NCI-H1930 (cell line): ENCODE measurements at places on chromosomes 12 and 14.

DNA sequence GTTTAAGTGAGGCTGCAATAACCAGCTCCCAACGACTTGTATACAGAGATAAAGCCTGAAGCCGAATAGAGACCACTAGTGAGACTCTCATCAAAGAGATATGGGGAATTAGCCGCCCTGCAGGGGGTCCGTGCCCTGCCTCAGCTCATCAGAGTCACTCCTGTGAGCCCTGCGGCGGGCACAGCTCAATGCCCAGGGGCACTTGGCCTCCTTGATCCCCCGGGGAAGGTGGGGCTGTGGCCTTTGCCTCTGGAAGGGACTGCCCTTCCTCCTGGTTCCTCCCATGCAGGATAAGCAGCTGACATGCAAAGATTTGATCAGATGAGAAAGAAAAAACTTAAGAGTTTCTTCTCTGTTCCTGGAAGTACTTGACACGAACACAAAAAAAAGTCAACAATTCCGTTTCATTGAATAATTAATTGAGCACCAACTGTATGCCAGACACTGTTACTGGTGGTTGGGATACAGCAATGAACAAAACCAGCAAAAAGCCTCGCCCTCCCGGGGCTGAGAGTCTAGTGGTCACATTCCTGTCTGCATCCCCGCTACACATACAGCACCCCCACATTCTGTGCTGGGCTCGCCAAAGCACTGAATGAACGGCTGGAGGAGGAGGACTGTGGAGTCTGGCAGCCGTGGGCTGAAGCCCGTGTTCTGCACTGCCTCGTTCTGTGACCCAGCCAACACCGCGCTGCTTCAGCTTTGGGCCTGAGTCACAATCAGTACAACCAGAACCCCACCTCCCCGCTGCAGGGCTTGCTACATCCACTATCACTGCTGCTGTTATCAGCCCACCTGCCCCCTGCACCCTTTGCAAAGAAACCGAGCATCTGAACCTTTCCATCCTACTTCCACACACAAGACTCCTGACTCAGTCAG is 10.3 kb downstream of the TTC7B start:
- DNase-seq = no peak

GRCh38 chr12:107570721-107571120 is 114.9 kb upstream of the PWP1 start:
- no peak for DNase-seq

GRCh38 chr14:95248432-95248831 is 71.3 kb downstream of the CLMN start:
- DNase-seq = no peak

GRCh38 chr12:100699209-100699608 is 95.4 kb upstream of the ANO4 start:
- no peak for DNase-seq

GRCh38 chr12:106841510-106842302 is 67.2 kb downstream of the RIC8B start:
- no peak for DNase-seq

DNA sequence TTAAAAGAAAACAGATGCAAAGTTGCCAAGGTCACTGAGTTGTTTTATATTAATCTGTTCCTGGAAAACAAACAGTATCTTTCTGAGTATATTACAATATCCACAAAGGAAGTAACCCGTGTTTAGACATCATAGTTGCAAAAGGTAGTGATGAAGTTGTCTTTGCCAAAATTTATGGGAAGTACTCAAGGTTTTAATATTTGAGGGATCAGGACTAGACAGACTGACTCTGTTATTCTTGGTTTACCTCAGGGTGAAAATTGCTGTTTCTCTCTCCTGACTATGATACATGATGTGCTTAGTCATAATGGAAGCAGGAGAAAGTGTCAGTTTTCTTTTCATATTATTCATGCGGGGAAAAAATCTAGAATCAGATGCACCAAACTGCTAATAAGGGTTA is 28.3 kb downstream of the TMEM233 start:
- no peak for DNase-seq

DNA sequence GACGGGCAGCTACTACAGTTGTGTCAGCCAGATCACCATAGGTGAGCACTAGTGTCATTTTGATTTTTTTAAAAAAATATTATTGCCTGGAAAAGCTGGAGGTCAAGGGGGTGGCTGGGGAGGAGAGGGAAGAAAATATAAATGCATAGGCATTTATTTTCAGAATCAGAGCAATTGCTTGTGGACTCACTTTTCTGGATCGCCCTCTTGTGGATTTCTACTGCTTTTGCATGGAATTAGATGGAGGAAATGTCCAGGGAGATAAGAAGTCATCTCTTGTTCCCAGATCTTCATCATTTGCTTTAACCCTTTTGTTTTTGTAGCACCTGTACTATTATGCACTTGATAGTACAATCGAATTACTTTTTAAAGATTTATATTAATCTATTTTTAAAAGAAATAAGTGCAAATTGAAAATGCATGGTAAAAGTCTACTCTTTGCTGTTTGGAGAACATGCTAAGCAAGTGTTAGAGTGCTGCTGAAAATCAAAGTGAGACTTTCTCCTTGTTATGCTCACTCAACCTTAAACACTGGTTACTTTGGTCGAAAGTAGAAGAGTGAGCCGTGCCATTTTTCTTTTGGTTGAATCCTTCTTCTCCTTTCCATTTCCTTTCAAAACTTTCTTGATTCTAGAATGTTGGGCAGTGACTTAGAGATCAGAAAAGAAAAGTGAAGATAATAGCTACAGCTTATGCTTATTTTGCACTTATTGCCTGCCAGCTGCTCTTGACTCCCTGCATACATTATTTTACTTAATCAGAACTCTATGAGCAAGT is 60.6 kb upstream of the ANO4 start:
- DNase-seq = no peak

DNA sequence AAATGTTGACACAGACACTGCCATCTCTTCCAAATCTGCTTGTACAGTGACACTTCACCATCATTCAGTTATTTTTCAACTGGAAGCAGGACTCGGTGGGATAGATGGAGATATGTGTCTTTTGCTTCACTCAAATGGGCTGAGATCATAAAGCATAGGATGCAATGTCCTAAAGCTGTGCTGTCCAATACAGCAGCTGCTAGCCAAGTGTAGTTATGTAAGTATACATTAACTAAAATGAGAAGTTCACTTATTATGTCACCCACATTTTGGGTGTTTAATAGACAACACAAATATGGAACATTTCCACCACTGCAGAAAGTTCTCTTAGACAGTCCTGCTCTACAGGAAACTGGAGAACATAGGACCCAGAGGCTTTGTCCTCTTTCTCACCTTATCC is 43.6 kb downstream of the AREL1 start:
- no peak for DNase-seq

- DNase-seq = no peak
Measured at GRCh38 chr12:51744235-51744634, 104.3 kb downstream of the FIGNL2 start.

DNA sequence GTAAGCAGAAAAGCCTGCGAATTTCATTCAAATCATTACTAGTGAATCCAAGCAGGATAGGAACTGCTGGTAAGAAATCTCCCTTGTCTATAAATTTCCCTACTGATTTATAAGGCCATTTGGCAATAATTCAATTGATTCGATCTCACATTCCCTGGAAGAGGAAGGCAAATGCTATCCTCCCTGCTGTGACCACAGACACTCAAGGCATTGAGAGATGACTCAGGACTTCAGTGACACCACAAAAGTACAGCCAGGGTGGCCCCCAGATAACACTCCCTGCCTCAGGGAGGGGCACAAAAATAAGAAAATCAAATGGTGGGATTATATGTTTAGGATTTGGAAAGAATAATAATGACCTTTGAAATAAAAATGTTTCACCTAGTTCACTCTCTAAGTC is 162.7 kb downstream of the GRIP1 start:
- DNase-seq = no peak

DNA sequence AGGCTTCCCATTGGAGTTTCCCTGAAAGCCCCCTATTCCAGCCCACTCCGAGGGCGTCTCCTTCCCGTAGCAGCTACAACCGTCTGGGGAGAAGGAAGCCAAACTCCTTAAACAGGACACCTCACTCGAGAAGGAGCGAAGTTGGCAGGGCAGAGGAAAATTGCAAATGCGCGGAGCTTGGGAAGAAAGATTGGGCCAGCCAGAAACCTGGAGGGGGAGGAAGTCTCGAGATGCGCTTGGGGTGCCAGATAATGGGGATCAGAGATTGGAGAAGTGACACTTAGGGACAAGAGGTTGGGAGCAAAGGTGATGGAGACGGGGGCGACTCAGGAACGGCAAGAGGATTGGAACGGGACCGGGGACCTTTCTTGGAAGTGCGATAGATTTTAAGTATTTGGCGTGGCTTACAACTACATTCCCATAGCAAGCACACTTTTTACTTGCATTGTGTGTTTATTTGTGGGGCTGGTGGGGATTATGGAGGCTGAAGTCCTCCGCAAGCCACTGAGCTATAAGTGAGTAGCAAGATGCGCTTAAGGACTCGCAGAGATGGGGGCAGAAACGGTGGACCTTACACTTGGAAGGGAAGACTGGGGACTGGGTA is 926 bp downstream of the HRK start:
- no peak for DNase-seq

- DNase-seq = no peak
Measured at GRCh38 chr14:90691627-90692026, 124.6 kb downstream of the TTC7B start.

DNA sequence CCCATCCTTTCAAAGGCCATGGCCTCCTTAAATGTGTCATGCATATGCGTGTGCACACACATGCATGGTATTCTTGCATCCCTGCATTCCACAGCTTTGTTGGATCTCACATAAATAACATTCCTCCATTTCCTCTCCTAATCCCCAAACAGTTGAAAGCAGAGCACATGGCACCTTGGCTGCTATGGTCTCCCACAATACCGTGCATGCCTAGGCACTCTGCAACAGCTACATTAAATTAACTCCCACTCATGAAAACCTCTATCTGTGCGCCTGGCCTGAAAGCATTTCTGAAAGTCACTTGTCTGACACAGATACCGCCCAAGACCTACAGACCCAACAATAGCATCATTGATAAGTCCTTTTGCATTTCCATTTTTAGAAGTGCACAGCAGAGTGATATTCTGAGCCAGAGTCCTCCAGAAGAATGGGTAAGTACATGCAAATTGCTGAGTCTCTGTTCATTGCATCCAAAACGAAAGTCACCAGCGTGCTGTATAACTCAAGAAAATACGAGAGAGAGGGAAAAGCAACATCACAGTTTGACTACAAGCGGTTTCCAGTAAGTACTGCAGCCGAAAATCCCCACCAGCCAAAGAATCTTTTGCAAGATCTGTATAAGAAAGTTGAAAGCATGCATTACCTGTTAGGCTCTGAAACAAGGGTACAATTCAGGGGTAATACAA is 436 bp downstream of the ASB2 start:
- no peak for DNase-seq

- DNase-seq = no peak
Measured at GRCh38 chr14:90742252-90742651, 74.0 kb downstream of the TTC7B start.

DNA sequence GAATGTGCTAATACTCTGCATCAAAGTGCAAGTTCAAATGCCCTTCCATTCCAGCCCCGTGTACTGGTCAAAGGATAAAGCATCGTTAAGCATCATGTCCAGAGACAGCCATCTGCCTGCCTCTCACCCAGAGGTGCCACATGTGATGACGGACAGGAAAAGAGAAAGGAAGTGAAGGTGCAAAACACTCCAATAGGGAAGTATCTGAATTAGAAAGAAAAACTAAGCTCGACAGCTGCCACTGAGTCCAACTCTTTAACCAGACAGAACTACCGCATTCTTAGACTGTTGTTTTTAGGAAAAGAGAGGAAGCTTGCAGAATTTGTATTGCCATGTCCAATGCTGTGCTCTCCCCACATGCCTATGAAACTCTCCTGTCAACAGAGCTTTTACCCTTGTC is 465.0 kb upstream of the SOX5 start:
- DNase-seq = no peak

- DNase-seq = no peak
Measured at GRCh38 chr12:42918443-42918842, 328.9 kb upstream of the PRICKLE1 start.

DNA sequence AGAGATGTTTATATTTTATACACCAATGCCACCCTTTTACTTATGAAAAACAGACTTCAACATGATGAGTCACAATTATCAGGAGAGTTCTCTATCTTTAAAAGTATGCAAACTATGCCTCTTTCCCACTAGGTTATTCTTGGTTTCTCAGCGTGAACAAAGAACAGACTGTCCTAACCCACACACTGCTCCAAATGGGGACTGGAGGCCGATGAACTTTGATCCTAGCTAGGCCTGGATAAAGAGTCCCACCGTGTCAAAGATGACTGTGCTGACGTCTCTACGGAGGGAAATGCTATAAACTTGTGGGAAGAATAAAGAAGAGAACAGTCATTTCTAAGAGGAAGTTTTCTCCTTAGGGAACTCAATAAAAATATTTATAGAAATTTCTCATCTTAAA is 160.1 kb downstream of the EPS8 start:
- DNase-seq = no peak

- DNase-seq = no peak
Measured at GRCh38 chr12:65876898-65877721, 52.8 kb downstream of the HMGA2 start.

GRCh38 chr12:31849090-31849687 is 110.0 kb upstream of the RESF1 start:
- DNase-seq = no peak

DNA sequence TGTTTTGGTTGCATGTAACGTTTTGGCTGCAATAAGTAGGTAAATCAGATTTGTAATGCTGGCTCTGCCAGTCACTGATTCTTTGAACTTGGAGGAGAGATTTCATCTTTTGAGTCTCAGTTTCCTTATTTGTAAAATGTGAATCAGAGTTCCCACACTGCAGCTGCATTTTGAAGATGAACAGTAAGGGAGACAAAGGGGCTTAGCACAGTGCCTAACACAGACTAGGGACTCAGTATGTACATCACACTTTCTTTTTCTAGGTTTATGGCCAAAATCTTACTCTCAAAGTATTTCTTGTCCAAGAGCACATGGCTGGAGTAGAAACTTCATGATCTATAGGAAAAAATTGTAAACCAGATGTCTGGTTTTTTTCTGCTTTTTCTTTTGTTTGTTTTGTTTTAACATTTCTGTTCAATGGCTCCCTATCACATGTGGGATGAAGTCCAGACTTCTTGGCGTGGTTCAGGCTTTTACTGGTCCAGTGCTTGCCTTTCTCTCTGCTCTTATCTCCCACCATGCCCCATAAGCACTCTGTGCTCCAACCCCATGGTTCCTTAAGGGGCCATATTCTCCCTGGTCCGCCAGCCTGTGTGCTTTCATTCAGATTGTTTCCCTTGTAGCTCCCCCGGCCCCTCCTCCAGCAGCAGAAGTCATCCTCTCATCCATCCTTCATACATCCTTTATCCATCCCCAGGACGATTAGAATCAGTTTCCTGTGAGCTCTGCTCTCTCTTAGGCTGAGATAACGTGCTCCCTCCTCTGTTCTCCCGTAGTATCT is 58.0 kb downstream of the SYNE2 start:
- no peak for DNase-seq

DNA sequence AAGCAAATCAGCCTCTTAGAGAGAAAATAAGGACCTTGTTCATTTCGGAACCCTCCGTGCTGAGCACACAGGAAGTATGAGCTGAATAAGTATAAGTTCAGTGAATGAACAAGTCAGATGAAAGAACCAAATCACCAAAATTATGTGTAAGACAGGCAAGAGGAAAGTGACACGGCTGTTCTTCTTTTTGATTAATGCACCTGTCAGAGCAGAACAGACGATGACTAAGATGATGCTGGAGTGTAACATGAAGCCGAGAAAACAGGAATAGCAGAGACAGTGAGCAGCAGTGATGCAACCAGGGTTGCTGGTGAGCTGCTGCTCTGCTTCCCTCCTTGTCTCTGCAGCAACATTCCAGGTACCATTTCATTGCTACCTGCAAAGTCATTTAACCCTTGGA is 861.1 kb downstream of the GALC start:
- DNase-seq = no peak

GRCh38 chr12:61538951-61539350 is 721.3 kb upstream of the USP15 start:
- DNase-seq = no peak
